CD4-positive, alpha-beta memory T cell (primary cell): ENCODE measurements at places on chromosomes 7 and 10.
A peak's percentile ranks its signal among the peaks of the same experiment; 100 is the strongest.

DNA sequence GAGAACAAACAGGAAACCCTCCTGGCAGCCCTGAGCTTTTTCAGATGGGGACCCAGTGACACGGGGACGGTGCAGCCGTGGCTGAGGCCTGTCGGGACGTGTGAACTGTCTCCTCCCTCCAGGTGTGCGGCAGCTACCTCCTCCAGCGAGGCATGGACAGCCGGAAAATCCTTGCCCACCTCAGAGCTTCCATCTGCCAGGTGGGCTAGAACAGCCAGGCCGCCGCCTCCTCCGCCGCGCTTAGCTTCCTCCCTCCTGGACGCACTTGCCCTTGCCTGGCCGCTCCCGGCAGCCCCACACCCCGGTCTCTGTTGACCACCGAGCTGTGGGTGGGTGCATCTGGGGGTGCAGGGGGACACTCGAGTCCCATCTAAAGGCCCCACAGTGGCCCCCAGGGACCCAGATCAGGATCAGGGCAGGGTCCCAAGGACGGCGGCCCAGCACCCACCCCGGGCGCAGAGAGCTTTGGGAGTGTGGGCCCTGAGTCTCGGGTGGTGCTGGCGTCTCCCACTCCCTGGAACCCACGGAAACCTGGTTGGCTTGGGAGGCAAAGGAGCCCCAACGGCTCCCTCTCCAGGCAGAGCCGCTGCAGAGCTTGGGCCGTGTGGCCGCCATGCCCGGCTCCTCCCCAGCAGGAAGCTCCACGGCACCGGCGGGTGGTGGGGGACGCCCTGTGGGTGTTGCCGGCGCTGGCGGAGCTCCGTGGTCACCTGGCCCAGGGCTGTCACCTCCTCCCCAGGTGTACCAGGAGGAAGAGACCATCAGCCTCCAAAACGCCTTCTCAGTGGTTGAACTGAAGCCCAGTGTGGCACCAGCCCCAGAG, 32.9 kb upstream of the UTF1 start:
- DNase-seq: no peak

DNA sequence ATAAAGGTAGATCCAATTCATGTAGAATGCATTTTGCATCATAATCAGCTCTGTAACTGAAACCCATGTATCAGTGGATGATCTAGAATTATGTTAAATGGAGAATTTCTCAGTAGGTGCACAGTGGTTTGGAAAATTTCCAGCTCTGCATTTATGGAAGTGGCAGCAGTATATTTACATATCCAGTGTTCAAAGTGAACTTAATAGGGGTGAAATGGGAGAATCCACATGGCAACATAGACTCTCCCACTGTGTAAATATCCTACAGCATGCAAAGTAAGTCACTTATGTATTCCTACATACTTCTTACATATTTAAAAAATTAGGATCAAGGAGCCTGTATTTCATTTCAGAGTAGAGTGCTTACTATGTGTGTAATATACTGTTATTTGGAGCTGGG, 35.3 kb downstream of the CDC14C start:
- no peak for DNase-seq

- no peak for DNase-seq
Measured at GRCh38 chr7:103073989-103074518, 542 bp downstream of the FBXL13 start.

GRCh38 chr7:124027236-124027635, 5.6 kb downstream of the TMEM229A start:
- DNase-seq: no peak

DNA sequence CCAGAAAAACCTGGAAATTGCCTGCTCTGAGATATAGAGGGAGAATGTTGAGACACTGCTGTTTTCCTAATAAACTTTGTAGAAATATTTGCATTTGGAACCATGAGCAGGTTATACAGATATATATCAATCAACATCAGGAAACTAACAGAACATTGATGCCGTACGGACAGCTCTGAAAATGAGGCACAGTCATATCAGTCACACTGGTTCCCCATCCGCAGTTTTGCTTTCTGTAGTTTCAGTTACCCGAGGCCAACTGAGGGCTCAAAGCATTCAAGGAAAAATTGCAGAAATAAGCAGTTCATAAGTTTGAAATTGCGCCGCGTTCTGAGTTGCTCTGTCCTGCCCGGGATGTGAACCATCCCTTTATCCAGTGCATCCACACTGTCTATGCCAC, 137.9 kb downstream of the KLF6 start:
- DNase-seq: no peak

DNA sequence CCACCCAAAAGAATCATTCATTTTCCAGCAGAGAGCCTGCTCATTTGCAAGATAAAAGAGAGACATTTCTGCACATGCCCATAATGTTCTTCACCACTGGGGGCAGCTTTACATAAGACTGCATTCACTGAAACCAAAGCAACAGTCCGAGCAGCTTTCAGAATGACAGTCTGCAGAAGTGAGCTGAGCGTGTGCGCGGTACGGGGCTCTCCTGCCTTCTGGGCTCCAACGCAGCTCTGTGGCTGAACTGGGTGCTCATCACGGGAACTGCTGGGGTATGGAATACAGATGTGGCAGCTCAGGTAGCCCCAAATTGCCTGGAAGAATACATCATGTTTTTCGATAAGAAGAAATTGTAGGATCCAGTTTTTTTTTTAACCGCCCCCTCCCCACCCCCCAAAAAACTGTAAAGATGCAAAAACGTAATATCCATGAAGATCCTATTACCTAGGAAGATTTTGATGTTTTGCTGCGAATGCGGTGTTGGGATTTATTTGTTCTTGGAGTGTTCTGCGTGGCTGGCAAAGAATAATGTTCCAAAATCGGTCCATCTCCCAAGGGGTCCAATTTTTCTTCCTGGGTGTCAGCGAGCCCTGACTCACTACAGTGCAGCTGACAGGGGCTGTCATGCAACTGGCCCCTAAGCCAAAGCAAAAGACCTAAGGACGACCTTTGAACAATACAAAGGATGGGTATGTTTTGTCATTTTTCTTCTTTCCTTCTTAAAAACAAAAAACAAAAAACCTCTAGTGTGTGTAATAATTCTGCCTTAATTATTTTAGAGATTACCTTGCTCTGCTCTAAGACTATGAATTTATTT, at the start of gene LRRTM3:
Gene LRRTM3 (plus strand): TSS at position 141 of the 820 bp plus-strand sequence.
- peak; percentile 7 for DNase-seq

GRCh38 chr10:18436902-18437301, 214.5 kb downstream of the NSUN6 start:
- no peak for DNase-seq

DNA sequence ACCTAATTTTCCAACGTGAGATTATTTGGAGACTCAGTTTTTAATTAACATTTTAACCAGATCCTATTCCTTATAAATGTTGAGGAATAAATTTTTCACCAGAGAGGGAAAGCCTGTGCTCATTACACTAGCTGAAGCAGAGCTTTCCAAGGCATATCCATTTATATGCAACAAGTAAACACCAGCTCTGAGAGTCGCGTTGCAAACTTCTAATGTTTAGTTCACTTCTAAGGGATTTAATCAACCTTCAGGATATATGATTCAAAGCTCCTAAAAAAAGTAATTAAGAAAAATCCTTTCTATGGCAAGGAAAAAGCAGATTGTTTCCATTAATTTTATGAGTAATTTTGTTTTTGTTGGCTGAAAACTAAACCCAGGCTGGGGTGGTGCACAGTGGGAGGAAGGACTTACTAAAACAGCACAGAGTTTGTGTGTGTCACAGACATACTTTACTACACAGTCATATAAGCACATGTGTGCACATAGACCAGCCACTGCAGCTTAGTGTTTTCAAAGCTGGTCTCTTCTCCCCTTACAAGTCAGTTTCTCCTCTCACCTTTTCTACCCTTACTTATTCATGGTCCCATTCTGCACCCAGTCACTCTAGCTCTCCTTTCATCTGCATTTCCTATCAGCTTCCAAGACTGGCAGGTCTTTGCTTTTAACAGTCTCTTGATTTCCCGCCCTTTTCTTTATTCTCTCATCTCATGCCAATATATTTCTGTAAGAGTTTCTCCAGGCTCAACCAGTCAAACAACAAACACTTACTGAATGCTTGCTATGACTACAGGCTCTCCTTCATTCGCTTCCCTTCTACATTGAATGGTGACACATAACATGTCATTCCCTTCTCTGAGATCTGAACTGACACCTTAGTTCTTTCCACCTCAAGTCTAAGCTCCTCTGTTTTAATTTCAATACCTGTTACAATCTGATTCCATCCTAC, 81.1 kb upstream of the FZD1 start:
- no peak for DNase-seq

DNA sequence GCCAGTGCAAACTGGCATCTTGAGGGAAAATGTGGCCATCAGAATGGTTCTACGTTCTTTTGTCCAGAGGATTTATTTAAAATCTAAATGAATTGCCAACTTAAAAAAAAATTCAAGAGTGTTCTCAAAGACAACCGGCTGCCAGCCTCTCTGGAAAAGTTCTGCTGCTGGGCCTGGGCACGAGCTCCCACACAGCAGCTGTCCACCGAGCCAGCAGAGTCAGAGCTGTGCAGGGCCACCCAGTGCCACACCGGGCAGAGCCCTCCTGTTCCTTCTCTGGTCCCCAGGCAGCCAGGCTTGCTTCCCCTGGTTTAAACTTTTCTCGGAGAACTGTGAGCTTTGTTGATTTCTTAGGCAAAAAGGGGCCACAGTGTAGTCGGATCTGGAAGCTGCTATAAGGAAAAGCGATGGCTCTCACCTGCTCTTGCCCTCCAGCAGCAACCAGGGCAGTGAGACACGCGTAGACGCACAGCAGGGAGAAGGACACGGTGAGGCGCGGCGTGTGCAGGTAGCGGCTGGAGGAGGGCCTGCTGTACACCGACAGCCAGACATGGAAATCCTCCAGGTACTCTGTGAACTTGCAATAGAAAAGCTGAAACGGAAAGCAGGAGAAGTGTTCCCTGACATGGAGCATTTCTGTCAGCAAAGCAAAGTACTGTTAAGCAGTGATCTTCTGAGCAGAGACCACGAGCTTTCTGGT, 111.6 kb downstream of the PKD1L1 start:
- DNase-seq: no peak

DNA sequence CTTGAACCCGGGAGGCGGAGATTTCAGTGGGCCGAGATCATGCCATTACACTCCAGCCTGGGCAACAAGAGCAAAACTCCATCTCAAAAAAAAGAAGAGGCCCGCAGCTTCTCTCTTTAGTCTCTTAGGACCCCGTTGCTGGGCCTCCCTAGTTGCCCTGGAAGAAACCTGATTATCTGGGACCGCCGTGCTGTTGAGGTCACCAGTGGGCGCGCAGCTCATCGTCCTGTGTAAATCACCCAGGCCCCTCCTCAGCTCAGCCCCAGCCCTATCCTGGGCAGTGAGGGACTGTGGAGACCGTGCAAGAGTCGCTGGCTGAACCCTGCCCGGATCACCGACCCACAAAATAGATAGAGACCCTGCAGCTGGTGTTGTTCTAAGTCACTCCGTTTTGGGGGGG, 85.0 kb downstream of the UNCX start:
- DNase-seq: no peak

DNA sequence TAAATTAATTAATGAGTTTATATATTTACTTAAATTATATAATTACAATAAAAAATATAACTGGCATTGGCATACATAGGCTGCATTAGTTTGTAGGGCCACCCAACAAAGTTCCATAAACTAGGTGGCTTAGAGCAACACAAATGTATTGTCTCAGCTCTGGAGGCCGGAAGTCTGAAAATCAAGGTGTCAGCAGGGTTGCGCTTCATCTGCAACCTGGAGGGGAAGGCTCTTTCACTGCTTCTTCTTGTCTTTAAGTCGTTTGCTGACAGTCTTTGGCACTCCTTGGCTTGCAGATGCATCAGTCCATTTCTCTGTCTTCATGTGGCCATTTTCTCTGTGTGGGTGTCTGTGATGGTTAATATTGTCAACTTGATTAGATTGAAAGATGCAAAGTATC, 6.1 kb upstream of the BLVRA start:
- DNase-seq: no peak
